Mesothelial cell of epicardium (in vitro differentiated cells): ENCODE measurements at places on chromosomes 3 and 15. TPM values are rescaled to one million over a fixed set of nuclear protein-coding genes. Genes with fewer than 3 reads are reported as not detected.

The CERS3 gene
- 0.23 to 0.69 TPM in 2 of 3 replicates, not detected in the other for total RNA-seq

The MKRN2OS gene
- 0.25 to 0.29 TPM (median 0.29 TPM) in 3 replicates for total RNA-seq

The MAGEL2 gene
- total RNA-seq, result 10.9 to 11.2 TPM (median 10.9 TPM) in 3 replicates

The PIERCE2 gene
- 1.4 to 2.2 TPM (median 1.6 TPM) in 3 replicates for total RNA-seq

The RNU5B-1 gene
- 16.2 to 27.9 TPM (median 19.7 TPM) in 3 replicates for total RNA-seq

The NR2F2 gene
- total RNA-seq, result 126 to 134 TPM (median 128 TPM) in 3 replicates

The CHRNA3 gene
- total RNA-seq, result 1.9 to 4.0 TPM (median 2.4 TPM) in 3 replicates

- H3K4me3 ChIP-seq, result no peak overlapping the region
- no peaks in the 10 kb centered on the region for H3K36me3 ChIP-seq
- no peaks in the 10 kb centered on the region for H3K27me3 ChIP-seq
- peaks cover 4% of the 10 kb centered on the region for H3K4me1 ChIP-seq
- H3K27ac ChIP-seq, result no peak overlapping the region
Observed at GRCh38 chr15:54150255-54150654, 172.0 kb downstream of the UNC13C start.

- H3K27me3 ChIP-seq, result no peaks in the 10 kb centered on the region
- no peaks in the 10 kb centered on the region for H3K36me3 ChIP-seq
- H3K4me1 ChIP-seq, result peaks cover 3% of the 10 kb centered on the region
Observed at GRCh38 chr3:174002543-174002942, 605.0 kb downstream of the NLGN1 start.

DNA sequence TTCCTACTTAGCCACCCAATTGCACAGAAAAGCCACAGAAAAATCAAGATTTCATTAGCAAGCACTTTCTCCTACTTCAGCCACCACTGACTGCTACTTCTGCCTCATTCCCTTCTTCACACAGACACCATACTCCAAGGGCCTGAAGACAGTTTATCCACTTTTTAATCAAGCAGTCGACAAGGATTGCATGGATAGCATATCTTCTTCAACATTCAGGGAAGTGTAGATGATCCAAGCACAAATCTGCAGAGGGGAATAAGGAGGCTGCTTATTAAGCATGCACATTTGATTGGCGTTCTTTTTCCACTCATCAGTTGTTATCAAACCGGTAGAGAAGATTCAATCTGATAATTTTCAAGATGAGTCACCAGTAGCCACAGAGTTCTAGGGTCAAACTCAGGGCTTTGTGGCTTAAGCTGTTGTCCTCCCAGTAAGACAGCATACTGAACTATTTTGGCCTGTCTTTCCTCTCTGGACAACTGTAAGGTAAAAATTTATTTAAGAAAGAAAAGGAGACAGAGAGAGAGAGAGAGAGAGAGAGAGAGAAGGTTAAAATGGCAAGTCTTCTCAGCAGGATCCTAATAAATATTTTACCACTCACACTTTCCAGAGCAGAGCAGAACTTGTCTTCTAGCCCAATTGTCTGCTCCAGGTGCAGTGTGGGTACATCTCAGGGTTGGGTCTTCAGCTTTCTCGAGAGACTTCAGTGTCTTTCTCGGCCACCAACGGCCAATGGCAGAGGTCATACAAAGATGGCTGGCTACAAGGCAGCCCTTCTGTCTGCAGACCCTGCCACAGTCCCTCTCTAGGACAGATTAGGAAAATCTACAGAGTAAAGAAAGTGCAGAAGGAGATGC, 80.6 kb upstream of the BHLHE40 start:
- H3K36me3 ChIP-seq, result no peaks in the 10 kb centered on the region
- H3K4me1 ChIP-seq, result peaks cover 32% of the 10 kb centered on the region
- H3K4me3 ChIP-seq, result no peak overlapping the region
- no peaks in the 10 kb centered on the region for H3K27me3 ChIP-seq
- peak overlapping the region; percentile 73 for H3K27ac ChIP-seq
- DNase-seq, result no peak

GRCh38 chr3:189953551-189953950, 167.1 kb downstream of the P3H2 start:
- peaks cover 20% of the 10 kb centered on the region for H3K4me1 ChIP-seq
- H3K27ac ChIP-seq, result no peak overlapping the region
- H3K27me3 ChIP-seq, result no peaks in the 10 kb centered on the region
- H3K36me3 ChIP-seq, result no peaks in the 10 kb centered on the region
- no peak for DNase-seq
- no peak overlapping the region for H3K4me3 ChIP-seq

- H3K27ac ChIP-seq, result peak overlapping the region; percentile 89
- H3K4me3 ChIP-seq, result peak overlapping the region; percentile 87
- H3K36me3 ChIP-seq, result no peaks in the 10 kb centered on the region
- DNase-seq, result no peak
- H3K27me3 ChIP-seq, result peaks cover 3% of the 10 kb centered on the region
- H3K4me1 ChIP-seq, result peaks cover 16% of the 10 kb centered on the region
Observed at GRCh38 chr15:75640483-75641178, 607 bp upstream of the IMP3 start.

DNA sequence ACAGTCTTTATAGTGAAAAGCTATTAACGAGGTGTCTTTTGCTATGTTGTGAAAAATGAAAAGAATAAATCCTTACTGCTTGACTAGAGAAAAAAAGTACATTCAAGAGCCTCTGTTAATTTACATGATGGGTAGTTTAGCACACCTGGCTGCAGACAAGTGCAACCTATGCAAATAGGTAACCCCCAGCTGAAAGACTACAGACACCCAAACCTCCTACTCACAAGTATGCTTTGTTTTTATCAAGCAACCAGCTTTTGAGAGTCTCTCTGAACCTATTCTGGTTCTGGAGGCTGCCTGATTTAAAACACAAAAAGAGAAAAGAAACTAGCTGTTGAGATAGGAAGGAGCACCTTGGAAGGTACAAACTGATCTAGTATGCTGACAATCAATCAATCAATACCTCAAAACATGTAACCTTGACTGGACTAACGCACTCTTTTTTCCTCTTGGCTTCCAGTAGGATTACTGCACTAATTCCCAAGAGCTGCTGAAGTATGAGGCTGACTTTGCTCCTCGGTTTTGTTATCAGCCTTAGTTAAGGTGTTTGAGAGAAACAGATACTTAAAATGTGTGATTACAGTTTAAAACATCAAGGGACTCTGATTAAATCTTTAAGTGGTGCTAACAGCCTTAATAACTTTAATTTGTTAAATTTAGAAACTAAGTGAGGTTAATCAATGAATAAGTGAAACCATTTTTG, 63.6 kb downstream of the OSBPL10 start:
- peak overlapping the region; percentile 41 for H3K27ac ChIP-seq
- DNase-seq, result no peak
- H3K4me1 ChIP-seq, result peaks cover 20% of the 10 kb centered on the region
- H3K36me3 ChIP-seq, result peaks cover 11% of the 10 kb centered on the region
- H3K4me3 ChIP-seq, result no peak overlapping the region

DNA sequence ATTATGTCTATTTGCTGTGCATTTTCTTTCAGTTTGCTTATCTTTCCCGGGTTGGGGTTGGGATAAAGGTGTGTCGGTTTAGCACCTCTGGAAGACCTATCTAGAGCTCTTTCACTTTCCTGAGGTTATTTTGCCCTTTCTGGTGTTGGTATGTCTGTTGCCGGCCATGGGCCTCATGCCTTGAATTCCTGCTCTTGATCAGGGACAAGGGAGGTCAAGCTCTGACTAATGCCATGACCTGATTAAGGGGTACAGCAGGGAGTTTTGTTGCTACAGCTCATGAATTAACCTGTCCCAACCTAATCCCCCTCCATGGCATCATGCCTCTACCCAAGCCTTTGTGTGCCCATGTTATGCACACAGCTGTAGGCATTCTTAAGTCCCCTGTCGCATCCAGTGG, 70.5 kb upstream of the GOLGA6B start:
- H3K4me1 ChIP-seq, result peaks cover 4% of the 10 kb centered on the region
- DNase-seq, result no peak
- no peak overlapping the region for H3K27ac ChIP-seq
- no peak overlapping the region for H3K4me3 ChIP-seq

GRCh38 chr3:101138817-101139216, 145.6 kb upstream of the ABI3BP start:
- no peaks in the 10 kb centered on the region for H3K36me3 ChIP-seq
- H3K27me3 ChIP-seq, result no peaks in the 10 kb centered on the region
- no peak overlapping the region for H3K27ac ChIP-seq
- peaks cover 5% of the 10 kb centered on the region for H3K4me1 ChIP-seq
- DNase-seq, result no peak

GRCh38 chr3:81419228-81419627, 342.2 kb downstream of the GBE1 start:
- no peak for DNase-seq
- H3K27ac ChIP-seq, result no peak overlapping the region
- no peaks in the 10 kb centered on the region for H3K27me3 ChIP-seq
- peaks cover 15% of the 10 kb centered on the region for H3K4me1 ChIP-seq
- no peak overlapping the region for H3K4me3 ChIP-seq

- H3K4me1 ChIP-seq, result peaks cover 14% of the 10 kb centered on the region
- peak overlapping the region; percentile 32 for H3K27ac ChIP-seq
- H3K4me3 ChIP-seq, result no peak overlapping the region
- no peaks in the 10 kb centered on the region for H3K27me3 ChIP-seq
Observed at GRCh38 chr3:136171097-136171542, 25.0 kb downstream of the MSL2 start.

DNA sequence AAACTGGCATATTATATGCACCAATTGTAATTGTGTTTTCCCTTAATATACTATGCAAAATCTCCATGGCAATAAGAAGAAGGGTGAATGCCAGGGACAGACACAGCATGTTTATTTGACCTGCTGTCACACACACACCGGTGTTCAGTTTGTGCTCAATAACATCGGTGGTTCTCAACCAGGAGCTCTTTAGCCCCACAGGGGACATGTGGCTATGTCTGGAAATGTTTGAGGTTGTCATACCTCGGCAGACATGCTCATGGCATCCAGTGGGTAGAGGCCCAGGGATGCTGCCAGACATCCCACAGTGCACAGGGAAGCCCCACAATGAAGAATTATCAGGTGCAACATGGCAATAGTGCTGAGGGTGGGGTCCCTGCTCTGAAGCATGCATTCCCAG, 38.2 kb downstream of the GLB1 start:
- no peak overlapping the region for H3K27ac ChIP-seq
- peaks cover 6% of the 10 kb centered on the region for H3K4me1 ChIP-seq
- no peaks in the 10 kb centered on the region for H3K27me3 ChIP-seq
- DNase-seq, result no peak

DNA sequence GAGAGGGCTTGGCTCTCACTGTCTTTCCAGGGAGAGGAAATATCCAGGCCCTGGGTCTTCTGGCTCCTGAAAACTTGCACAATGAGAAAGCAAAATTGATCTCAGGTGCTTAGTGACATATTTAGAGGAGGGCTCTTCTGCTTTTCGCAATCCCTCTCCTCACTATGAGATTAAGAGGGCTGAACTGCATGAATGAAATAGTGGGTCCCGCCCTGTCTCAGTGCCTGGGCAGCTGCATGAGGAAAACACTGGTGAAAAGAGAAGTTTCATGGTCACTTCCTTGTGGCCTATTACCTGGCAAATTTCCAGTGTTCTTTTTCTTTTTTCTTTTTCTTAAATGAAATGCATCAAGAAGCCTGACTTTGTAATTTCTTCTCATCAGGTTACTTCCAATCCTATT, 73.5 kb downstream of the TRAK1 start:
- H3K27me3 ChIP-seq, result no peaks in the 10 kb centered on the region
- H3K4me1 ChIP-seq, result peaks cover 32% of the 10 kb centered on the region
- H3K36me3 ChIP-seq, result peaks cover 1% of the 10 kb centered on the region
- H3K4me3 ChIP-seq, result no peak overlapping the region
- no peak for DNase-seq

DNA sequence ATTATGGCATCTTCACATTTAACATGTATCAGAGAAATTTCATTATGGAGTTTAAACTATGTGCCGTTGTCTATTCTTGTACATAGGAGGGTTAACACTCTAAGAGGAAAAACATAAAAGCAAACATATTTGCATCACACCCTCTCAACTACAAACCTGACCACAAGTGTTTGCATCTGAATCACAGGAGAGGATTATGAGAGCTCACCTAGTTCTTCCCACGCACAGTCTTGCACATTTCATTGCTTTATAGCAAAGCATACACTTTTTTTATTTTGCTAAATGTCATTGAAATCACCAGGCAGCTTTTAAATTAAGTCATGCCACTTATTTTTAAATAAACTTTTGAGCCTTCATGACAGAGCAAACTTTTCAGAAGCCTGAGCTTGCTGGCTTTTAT, 12.5 kb downstream of the TRAT1 start:
- H3K36me3 ChIP-seq, result no peaks in the 10 kb centered on the region
- DNase-seq, result no peak

- H3K4me3 ChIP-seq, result no peak overlapping the region
- H3K27me3 ChIP-seq, result no peaks in the 10 kb centered on the region
- peaks cover 3% of the 10 kb centered on the region for H3K4me1 ChIP-seq
- peaks cover 12% of the 10 kb centered on the region for H3K36me3 ChIP-seq
Observed at GRCh38 chr3:122502139-122502538, 12.6 kb downstream of the KPNA1 start.

DNA sequence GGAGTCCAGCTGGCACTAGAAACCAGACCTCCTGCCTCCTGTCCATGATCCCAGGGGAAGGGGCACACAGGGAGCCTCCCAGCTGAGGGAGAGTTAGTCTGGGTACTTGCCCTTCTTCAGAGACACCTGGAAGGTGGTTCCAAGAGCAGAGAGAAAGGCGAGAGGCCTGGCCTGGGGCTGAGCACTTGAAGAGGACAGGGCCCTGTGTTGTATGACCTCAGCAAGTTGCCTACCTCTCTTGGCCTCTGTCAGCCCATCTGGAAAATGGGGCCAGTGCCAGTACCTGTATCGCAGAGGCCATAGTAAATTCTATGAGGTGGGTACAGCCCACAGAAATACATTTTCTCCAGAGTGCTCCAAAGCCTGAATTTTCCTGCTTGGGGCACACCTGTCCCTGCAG, 19.5 kb downstream of the PTH1R start:
- no peaks in the 10 kb centered on the region for H3K36me3 ChIP-seq
- H3K4me1 ChIP-seq, result peaks cover 4% of the 10 kb centered on the region
- H3K4me3 ChIP-seq, result no peak overlapping the region
- peaks cover 17% of the 10 kb centered on the region for H3K27me3 ChIP-seq
- no peak for DNase-seq
